ENCODE measurements at places on chromosomes 7 and 10.

- no peak for DNase-seq
Measured at GRCh38 chr7:154844955-154845354, 158.0 kb downstream of the PAXIP1 start.

DNA sequence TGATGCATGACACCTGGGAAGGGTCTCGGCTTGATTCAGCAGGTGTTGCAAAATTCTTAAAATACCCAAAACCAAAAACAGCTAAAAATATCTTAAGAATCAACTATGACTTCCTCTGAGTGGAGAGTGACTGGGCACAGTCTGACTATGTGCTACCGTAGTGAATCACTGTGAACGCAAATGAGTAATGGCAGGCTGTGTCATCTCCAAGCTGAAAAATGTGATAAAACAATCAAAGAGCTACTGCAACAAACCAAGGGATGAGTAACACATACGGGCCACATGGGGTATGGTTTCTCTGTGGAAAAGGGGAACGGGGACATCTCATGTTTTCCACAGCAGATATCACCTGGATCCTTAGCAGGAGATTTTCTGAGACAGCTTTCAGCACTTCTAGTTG is 127.5 kb downstream of the ABCA13 start:
- DNase-seq: no peak

- no peak for DNase-seq
Measured at GRCh38 chr10:80537086-80537735, 491 bp upstream of the SH2D4B start.

GRCh38 chr7:156059369-156059768 is 247.1 kb upstream of the SHH start:
- DNase-seq: no peak

DNA sequence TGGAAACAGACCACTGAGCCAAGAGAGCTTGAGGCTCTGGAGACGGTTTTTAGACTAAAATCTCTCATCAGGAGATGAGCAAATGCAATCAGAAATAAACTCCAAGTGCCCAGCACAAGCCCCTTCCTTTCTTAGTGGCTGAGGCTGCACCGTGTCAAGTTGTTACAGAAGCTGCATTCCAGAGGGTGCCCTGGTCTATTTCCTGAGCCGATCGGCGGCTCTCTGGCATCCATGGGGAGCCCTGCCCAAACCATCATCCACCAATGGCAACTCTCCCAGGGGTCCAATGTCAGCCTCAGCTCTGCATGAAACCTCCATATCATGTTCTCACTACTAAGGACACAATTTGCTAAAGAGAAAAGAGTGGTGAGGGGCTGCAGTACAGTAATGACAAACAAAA is 89.6 kb downstream of the SVIL start:
- DNase-seq: no peak

- DNase-seq: no peak
Measured at GRCh38 chr10:63143987-63144386, 10.9 kb downstream of the NRBF2 start.

DNA sequence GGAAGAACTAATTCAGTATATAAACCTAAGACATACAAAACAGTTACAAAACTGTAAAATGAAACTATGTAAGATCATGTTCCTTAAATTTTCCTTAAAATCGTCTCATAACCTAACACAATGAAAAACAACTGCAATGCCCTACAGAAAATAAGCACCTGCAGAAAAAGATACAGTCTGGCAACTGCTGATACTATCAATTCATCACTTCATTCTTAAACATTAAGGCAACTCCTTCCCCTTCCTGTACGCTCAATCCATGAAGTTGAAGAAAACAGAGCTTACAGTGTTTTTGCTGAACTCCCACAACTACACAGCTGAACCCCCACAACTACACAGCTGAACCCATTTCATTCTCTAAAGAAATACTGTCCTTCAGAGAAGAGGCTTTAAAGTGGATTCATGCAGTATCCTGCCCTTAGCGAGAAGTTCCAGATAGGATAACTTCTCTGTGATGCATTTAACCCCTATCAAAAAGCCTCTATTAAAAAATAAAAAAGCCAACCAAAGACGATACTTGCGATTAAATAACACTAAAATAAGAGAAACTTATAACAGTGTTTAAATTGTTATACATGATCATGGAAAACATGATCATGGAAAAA is 50.0 kb downstream of the JMJD1C start:
- DNase-seq: no peak
